ENCODE measurements at places on chromosomes 4 and X. TPM values are rescaled to one million over a fixed set of nuclear protein-coding genes. Genes with fewer than 3 reads are reported as not detected.

- DNase-seq = no peak
These were observed 98.9 kb downstream of the CPEB2 start for GRCh38 chr4:15100994-15101695.

- peak; percentile 31 for DNase-seq
These were observed 11.1 kb downstream of the STARD8 start for GRCh38 chrX:68658530-68658929.

- DNase-seq = no peak
These were observed 2338.8 kb downstream of the PCDH7 start for GRCh38 chr4:33058998-33059397.

DNA sequence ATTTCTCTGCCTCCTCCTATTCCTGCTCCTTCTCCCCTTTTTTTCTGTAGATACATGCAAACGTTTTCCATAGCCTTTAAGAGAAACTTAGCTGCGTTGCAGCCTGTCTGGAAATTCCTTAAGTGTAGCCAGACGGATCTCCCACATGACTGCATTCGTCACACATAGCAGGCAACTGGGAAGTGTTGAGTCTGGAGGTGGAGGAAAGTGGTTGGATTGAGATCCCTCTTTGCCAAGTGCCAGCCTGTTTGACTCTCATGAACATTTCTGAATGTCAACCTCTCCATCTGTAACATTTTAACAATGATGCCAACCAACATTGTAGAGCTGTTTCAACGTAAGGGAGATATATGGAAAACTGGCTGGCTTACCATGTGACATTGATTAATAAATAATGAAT lies 45.1 kb upstream of the FAM9A start:
- DNase-seq = no peak

GRCh38 chr4:89000844-89001360 lies 56.1 kb downstream of the FAM13A start:
- DNase-seq = no peak

Gene IL1RAPL1
- total RNA-seq = not detected

DNA sequence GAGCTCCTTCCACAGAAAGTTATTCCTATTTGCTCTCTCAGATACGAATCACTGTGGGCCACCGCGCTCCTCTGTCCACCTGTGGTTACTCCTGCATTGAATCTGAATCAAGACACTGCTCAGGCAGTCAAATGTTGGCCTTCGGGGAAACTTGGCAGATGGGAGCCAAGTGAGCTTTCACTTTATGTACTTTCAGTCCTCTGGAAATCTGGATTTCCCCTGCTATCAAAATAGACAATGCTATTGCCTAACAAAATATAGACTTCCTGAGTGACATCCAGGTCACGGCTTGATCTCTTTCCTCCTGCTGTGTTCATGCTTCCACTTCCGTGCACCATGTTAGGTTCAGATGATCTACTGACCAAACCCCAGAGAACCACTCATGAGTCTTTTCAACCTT lies 43.8 kb downstream of the FHL1 start:
- DNase-seq = no peak

Gene UPF3B
- total RNA-seq = 2.7 TPM

DNA sequence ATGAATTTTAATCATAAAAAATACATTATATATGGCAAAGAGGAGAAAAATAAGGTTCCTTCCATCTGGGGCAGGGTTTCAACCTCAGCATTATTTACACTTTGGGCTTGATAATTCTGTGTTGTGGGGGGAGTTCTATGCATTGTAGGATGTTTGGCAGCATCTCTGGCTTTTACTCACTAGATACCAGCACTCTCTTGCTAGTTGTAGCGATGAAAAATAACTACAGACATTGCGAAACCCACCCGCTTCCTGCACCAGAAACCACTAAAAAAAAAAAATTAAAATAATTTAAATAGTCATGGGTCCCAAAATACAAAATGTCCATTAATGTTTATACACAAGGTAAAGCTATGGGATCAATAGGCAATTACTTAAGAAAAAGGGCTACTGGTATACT lies 52.7 kb downstream of the PPP3CA start:
- no peak for DNase-seq

Gene SUV39H1
- 7.8 TPM for total RNA-seq

GRCh38 chr4:187387739-187388138 lies 607.8 kb upstream of the ZFP42 start:
- DNase-seq = no peak

- peak; percentile 52 for DNase-seq
These were observed 192.0 kb downstream of the SMIM20 start for GRCh38 chr4:26105815-26106699.

- DNase-seq = no peak
These were observed 1774.8 kb downstream of the ARAP2 start for GRCh38 chr4:34469516-34469915.

GRCh38 chrX:48957477-48957826 lies at the start of gene OTUD5:
OTUD5 (minus strand) TSS chrX:48957607; CDS start chrX:48957570, 37 bp downstream.
- no peak for DNase-seq

Gene TCEAL6
- 2.1 TPM for total RNA-seq

Gene RNF212
- 0.77 TPM for total RNA-seq

Gene CXCL3
- total RNA-seq = 2.5 TPM

Gene RAB40A
- total RNA-seq = 6.7 TPM

All from uterus (tissue), 4 donors.